ENCODE measurements at places on chromosomes 4 and X. TPM values are rescaled to one million over a fixed set of nuclear protein-coding genes. Genes with fewer than 3 reads are reported as not detected.

The DMRTC1 gene
- total RNA-seq: 1.2 TPM

The DUSP21 gene
- not detected for total RNA-seq

The PLS3 gene
- total RNA-seq: 90.3 TPM

The XPNPEP2 gene
- 2.7 TPM for total RNA-seq

The USP17L28 gene
- total RNA-seq: not detected

The CPE gene
- 374 TPM for total RNA-seq

The FAM53A gene
- 4.1 TPM for total RNA-seq

The GPR173 gene
- total RNA-seq: 26.3 TPM

The SLC9B1 gene
- total RNA-seq: 6.9 TPM

The MAML3 gene
- 17.6 TPM for total RNA-seq

The ZNF157 gene
- 2.6 TPM for total RNA-seq

The UCHL1 gene
- 374 TPM for total RNA-seq

The CYBB gene
- 12.6 TPM for total RNA-seq

The SPANXN5 gene
- total RNA-seq: not detected

The TLR2 gene
- total RNA-seq: 8.7 TPM

The ARHGEF6 gene
- total RNA-seq: 15.6 TPM

The MAGEB1 gene
- total RNA-seq: not detected

The AMBN gene
- not detected for total RNA-seq

The FRAS1 gene
- total RNA-seq: 23.5 TPM

The CXCR3 gene
- not detected for total RNA-seq

The UCP1 gene
- total RNA-seq: 0.33 TPM

The RAI2 gene
- 3.8 TPM for total RNA-seq

The DACH2 gene
- 17.1 TPM for total RNA-seq

The TMEM154 gene
- total RNA-seq: 1.6 TPM

The S100G gene
- total RNA-seq: not detected

The CFAP99 gene
- total RNA-seq: not detected

The FANCB gene
- total RNA-seq: 7.9 TPM

The ARMCX1 gene
- 73.6 TPM for total RNA-seq

The SYTL4 gene
- total RNA-seq: 32.8 TPM

The GPRASP1 gene
- 33.8 TPM for total RNA-seq

The EXOC1L gene
- total RNA-seq: not detected

The MEPE gene
- total RNA-seq: not detected

The PPP1R2C gene
- not detected for total RNA-seq

All from camera-type eye (tissue), 1 donor.